ENCODE measurements at places on chromosomes 3 and 15.

GRCh38 chr15:92111291-92111690 lies 257.8 kb downstream of the SLCO3A1 start:
- no peak overlapping the region for H3K27ac ChIP-seq
- H3K4me3 ChIP-seq = no peak overlapping the region
- H3K27me3 ChIP-seq = no peaks in the 10 kb centered on the region
- peaks cover 3% of the 10 kb centered on the region for H3K4me1 ChIP-seq
- no peaks in the 10 kb centered on the region for H3K36me3 ChIP-seq

- H3K36me3 ChIP-seq = no peaks in the 10 kb centered on the region
- no peak overlapping the region for H3K4me3 ChIP-seq
- no peaks in the 10 kb centered on the region for H3K4me1 ChIP-seq
- no peaks in the 10 kb centered on the region for H3K27me3 ChIP-seq
- no peak overlapping the region for H3K27ac ChIP-seq
These were observed 23.7 kb upstream of the STRIT1 start for GRCh38 chr3:155317211-155317610.

GRCh38 chr15:29904757-29905417 lies 82.6 kb upstream of the TJP1 start:
- no peaks in the 10 kb centered on the region for H3K27me3 ChIP-seq
- no peak overlapping the region for H3K27ac ChIP-seq
- no peaks in the 10 kb centered on the region for H3K4me1 ChIP-seq
- H3K36me3 ChIP-seq = no peaks in the 10 kb centered on the region

GRCh38 chr3:31284776-31285175 lies 247.9 kb upstream of the STT3B start:
- DNase-seq = no peak
- no peaks in the 10 kb centered on the region for H3K27me3 ChIP-seq
- H3K4me3 ChIP-seq = no peak overlapping the region

DNA sequence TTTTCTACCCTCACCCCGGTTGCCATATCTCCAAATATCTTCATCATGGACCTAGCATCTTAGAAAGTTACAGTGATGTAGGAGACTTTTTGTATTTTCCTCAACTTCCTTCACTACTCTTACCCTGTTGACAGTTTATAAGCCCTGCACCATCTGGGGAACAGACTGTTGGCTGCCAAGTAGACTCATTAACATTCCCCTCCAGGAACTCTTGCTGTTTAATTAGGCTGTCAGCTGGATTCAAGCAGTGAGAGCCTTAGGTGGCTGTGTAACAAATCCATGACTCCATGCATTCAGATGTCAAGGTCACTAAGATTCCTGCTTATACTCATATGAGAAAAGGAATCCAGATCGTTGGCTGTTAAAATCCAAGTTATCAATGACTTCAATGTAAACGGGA lies 198.3 kb downstream of the NAALADL2 start:
- no peak overlapping the region for H3K4me3 ChIP-seq
- no peak overlapping the region for H3K27ac ChIP-seq
- H3K27me3 ChIP-seq = no peaks in the 10 kb centered on the region
- H3K36me3 ChIP-seq = no peaks in the 10 kb centered on the region
